ENCODE measurements at places on chromosomes 13 and 19. TPM values are rescaled to one million over a fixed set of nuclear protein-coding genes. Genes with fewer than 3 reads are reported as not detected.

Gene URAD
- total RNA-seq: not detected

Gene GPC5
- 10.2 TPM for total RNA-seq

Gene PRKCG
- total RNA-seq: 33.1 TPM

DNA sequence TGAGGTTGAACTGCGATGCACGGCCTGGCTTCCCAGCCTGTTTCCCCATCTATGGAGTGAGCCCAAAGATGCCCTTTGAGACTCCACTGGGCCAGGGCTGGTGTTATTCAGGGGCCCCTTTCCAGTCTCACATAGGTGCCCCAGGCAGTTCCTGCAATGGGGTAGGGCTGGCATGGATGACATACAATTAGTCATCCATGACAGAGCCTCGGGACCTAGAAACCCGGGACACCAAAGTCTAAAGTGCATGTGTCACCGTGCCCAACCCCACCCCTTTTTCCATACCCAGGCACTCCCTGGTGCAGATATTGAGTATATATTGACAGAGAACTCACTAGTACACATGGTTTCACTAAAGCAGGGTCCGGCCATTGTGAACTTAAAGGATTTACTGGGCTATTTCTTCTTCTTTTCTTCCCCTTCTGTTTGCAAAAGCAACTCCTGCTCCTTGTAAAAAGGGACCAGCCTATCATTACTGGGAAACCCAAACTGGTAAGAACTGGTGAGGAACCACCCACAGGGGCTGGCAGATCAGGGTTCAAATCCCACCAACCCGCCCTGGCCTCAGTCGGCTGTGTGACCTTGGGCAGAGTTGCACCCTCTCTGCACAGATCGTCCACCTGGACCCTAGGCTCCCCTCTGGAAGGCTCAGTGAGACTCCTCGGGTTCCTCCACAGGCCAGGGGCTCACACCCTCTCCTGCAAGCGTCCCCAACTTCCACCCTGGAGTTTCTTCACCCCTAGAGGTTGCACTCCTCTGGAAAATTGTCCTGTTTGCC, 2.7 kb downstream of the B3GNT3 start:
- DNase-seq: no peak

- DNase-seq: no peak
Observed at GRCh38 chr19:39731685-39732084, 6.1 kb downstream of the CLC start.

- peak; percentile 43 for DNase-seq
Observed at GRCh38 chr19:45901432-45901911, 941 bp downstream of the MYPOP start.

GRCh38 chr19:15859187-15859586, 38.7 kb downstream of the CYP4F2 start:
- DNase-seq: no peak

GRCh38 chr13:26629260-26629825, 71.9 kb downstream of the WASF3 start:
- DNase-seq: no peak

DNA sequence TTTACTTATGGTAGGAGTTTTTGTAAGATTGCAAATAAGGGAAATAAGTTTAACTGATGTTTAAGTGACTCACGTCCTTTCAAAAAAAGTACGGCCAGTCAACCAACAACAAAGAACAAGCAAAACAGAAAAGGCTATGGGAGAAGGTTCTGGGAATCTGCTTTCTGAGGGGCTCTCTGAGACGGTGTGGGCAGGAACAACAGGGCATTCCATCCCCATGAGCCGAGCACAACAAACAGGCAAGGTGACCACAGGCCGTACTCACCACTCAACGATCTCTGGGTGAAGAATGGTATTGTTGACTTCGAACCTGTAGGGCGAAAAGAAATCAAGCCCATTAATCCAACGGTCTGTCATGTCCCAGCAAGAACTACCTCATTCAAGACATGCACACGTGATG, 43.8 kb downstream of the PEPD start:
- DNase-seq: no peak

GRCh38 chr13:110445722-110446574, 115.6 kb downstream of the RAB20 start:
- DNase-seq: no peak

- DNase-seq: no peak
Observed at GRCh38 chr19:8573316-8573715, 3.9 kb downstream of the MYO1F start.

DNA sequence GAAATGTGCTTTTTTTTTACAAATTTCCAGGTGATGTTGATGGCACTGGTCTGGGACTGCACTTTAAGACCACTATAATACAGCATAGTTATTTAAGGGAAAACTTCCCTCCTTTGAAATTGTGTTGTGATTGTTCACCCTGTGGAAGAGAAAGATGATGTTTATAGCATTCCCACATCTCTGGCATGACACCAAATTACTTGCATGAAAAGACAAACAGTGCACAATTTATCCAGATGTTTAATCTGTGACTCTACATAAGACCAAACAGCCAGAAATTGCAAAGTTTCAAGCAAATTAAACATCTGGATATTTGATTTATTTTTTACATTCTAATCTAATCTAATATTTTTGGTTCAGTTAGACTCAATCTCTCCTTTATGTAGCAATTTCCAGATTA, 51.6 kb downstream of the UFM1 start:
- no peak for DNase-seq

GRCh38 chr19:9151367-9151766, 11.2 kb downstream of the ZNF317 start:
- DNase-seq: no peak

- DNase-seq: no peak
Observed at GRCh38 chr19:31541396-31541795, 192.2 kb upstream of the TSHZ3 start.

- DNase-seq: no peak
Observed at GRCh38 chr19:29489172-29489951, 36.4 kb upstream of the VSTM2B start.

DNA sequence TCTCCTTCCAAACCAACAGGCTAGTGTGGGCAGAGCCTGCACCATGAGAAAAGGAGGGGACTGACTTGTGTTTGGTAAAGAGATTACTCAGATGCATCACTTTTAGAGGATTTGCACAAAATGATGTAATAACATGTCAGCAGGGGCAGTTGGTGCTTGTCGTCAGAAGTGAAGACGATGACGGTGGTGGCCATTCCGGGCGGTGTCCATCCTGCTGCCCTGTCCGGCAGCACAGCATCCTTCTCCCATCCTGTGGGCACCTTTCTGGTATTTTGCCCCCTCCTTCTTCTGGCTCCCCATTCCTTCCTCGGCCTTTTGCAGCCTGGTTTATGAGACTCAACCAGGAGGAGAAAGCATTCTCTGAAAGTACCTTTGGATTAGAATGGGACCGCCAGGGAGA, 160.1 kb downstream of the TEX29 start:
- DNase-seq: no peak
